Frontal cortex (tissue), 4 donors: ENCODE measurements at places on chromosomes 4 and X. TPM values are rescaled to one million over a fixed set of nuclear protein-coding genes. Genes with fewer than 3 reads are reported as not detected.

The CFP gene
- 0.82 TPM for total RNA-seq

The PDZD4 gene
- total RNA-seq, result 165 TPM

GRCh38 chr4:132827522-132827921 is 321.6 kb upstream of the PCDH10 start:
- no peak for DNase-seq

DNA sequence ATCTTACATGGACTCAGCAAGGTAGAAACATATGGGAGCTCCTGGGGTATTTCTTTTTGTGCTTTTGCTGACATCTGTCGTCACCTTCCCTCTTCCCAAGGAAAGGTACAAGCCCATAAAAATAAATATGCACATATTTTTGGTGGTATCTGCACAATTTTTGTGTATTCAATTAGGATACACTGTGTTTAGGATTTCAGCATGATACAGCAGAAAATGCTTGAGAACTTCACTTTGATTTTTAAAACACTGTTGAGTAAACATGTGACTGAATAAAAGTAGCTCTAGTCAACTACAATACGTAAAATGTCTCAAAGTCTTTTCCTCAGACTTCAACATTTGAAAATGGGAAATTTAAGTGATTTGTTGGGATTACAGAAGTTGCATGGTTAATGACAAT is 99.4 kb upstream of the SPANXC start:
- no peak for DNase-seq

DNA sequence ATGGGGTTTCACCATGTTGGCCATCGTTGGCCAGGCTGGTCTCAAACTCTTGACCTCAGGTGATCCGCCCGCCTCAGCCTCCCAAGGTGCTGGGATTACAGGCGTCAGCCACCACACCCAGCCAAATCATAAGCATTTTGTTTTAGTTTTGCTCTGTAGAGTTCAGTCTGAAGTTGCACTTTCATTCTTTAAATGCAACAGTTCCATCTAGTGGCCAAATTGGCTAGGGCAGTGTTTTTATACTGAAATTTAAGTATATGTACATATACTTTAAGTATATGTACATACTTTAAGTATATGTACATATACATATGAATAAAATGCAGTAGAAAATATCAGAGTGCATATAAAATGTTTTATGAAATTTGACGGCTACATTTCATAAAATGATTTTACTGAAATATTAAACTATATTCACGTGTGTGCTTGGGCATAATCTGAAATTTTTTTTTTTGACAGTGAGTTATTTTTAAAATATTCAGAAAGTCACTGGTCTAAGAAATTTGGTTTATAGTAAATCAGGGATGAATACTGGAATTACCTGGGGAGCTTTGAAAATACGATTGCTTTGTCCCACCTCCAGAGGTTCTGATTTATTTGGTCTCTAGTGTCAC is 145.5 kb downstream of the NWD2 start:
- DNase-seq, result no peak

GRCh38 chr4:100287534-100287933 is 97.3 kb upstream of the DDIT4L start:
- DNase-seq, result no peak

GRCh38 chr4:83440148-83440814 is 15.3 kb downstream of the HELQ start:
- no peak for DNase-seq
